Stimulated activated CD4-positive, alpha-beta T cell treated with anti-CD3 and anti-CD28 coated beads, TNF-alpha, amount 100 ng/mL, for 48 hours (primary cell): ENCODE measurements at places on chromosomes 4 and X.

- DNase-seq, result no peak
These were observed 291.8 kb downstream of the IDS start for GRCh38 chrX:149213264-149213663.

- no peak for DNase-seq
These were observed 56.8 kb upstream of the MSANTD1 start for GRCh38 chr4:3192188-3192587.

DNA sequence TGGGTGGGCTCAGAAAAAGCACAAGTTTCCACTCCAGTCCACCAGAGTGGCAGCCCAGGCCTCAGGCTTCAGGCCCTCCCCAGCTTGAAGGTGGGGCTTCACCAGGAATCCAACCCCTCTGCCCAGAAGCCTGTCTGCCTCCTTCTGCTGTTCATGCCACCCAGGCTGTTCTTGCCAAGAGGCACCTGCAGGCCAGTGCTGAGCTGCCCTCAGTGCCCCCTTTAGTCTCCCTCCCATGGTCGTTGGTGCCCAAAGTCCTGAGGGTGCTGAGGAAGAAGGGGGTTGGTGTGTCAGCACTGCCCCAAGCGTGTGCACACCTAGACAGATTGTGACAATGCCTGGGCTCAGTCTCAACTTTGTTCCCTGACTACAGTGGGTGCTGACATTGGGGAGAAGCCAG is 475.3 kb downstream of the EPHA5 start:
- no peak for DNase-seq

- no peak for DNase-seq
These were observed 22.9 kb downstream of the FAM184B start for GRCh38 chr4:17758485-17758884.

DNA sequence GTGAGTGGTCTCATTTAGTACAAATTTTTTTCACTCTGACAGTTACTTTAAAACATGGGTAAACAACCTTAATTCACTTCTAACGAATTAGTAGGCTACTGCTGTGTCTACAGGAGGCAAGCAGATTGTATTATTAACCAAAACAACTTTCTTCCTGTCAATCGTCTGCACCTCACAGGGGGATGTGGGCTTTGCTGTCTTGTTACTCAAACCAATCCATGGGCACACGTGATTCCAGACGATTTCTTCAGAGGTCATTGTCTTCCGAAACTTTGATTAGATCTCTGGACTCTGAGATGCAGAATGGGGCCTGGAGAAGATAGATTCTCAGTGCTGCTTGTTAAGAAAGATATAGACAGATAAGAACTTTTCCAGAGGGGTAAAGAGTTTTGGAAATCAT is 327.8 kb downstream of the DHX15 start:
- no peak for DNase-seq

DNA sequence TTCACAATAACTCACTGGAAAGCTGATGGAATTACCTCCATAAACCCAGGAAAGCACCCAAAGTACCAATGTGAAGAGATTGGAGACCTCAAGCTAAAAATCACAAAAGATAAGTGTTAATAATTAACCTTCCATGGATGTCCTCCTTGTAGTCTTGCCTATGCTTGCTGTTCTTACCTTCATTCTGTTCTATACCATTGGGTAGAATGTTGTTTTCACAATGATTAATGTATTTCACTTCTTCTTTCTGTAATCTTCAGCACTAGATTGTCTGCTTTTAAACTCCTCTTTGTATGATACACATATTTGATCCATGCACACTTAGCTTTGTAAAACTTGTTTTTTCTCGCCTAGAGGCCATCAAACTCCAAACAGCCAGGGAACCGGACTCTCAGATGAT is 570.3 kb downstream of the RAPGEF2 start:
- DNase-seq, result no peak

GRCh38 chr4:77432717-77433417 is 172.8 kb upstream of the CXCL13 start:
- no peak for DNase-seq

DNA sequence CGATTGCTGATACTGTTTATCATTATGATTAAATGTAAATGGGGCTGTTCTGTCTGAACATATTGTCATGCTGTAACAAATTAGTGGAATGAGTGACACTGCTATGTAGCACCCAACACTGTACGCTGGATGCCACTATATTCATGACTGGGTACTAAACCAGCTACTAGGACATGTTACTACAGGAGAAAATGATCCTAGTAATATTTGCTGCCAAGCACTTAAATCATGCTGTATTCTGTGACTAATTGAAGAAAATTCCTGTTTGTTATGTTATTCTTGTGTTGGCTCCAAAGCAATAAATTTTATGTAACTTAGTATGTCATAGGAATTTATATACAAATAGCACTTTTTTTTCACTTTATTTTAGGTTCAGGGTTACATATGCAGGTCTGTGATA is 804.2 kb downstream of the CENPC start:
- no peak for DNase-seq

DNA sequence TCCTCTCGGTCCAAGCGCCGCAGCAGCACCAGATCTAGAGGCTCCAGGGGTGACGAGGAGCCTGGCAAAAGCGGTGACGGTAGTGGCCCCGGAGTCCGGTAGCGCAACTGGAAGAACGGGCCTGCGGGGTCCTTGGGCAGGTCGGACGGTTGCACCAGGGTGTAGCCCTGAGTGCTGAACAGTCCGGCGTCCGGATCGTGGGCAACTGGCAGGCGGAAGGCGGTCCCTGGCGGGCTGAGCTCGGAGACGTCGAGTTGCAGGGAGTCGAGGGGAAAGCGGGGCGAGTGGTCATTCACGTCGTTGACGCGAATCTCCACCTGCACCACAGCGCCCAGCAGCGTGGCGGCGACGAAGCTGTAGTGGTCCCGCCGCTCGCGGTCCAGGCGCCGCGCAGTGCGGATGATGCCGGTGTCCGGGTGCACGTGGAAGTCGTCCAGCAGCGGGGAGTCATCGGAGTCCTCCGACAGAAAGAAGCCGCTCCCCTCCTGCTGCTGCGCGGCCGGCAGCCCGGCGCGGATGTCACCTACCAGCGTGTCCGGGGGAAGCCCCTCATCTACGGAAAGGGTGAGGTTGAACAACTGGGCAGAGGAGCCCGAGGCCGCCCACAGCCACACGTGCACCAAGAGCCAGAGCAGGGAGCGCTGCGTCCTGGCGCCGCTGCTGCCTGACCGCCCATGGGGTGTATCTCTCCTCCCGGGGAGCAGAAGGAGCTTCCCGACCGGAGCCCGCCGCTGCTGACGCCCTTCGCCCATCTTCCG is 837 bp downstream of the DCHS2 start:
- DNase-seq, result peak; percentile 9

DNA sequence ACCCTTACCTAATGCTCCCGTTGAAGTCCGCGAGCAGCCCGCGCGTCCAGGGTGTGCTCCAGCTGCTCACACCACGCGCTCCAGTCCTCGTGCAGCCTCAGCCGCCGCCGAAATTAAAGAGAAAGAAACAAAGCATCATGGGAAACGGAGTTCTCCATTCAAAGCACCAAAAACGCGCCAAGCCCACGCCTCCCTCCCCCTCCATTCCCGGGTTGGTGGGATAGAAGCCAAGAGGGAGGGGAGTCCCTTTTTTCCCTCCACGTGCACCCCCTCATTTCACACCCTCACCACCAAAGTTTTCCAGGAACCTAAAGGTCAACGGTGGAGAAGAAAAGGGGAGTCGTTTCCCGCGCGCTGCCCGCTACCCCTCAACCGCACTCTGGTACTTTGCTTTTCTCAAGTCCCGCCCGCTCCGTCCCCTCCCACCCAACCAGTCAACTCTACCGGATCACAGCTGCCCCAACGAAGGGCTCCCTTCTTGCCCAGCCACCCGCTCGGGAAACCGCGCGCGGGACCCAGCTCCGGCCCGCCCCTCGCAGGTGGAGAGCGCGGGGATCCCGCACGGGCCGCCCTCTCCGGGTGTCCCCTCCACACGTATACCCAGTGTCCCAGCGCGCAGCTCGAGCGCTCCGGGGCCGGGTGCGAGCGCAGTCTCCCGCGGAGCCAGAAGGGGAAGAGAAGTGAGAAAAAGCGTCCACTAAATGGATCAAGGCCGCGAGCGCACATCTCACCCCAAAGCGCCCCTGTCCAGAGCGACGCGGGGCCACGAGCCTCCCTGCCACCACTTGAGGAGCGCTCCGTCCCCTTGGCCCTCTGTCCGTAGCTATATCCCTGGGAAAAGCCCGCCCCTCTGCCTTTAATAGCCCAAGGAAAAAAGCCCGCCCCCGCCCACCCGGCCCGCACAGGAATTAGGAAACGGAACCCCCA is 65.1 kb upstream of the CCDC160 start:
- no peak for DNase-seq

DNA sequence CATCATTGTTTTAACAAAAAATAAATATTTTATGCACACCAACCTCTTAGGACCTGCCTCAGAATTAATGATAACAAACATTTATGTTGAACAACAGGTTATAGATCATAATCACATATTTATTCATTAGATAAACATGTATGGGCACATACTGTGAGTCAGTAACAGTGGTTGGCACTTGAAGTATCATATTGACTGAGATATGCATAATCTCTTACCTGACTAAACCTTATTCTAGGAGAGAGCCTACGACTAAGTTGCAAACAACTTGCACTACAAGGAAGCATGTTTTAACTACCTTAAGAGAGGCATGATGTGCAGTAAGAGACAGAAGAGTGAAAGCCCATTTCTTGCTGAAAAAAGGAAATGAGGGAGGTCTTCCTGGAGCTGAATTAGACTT is 6.5 kb upstream of the DACH2 start:
- DNase-seq, result no peak
